ENCODE measurements at places on chromosomes 3 and 15.
A peak's percentile ranks its signal among the peaks of the same experiment; 100 is the strongest.

- DNase-seq: no peak
Observed at GRCh38 chr3:116145613-116146012, 299.7 kb downstream of the LSAMP start.

GRCh38 chr3:19293295-19293694 lies 145.0 kb downstream of the KCNH8 start:
- no peak for DNase-seq

GRCh38 chr3:37093481-37093880 lies 80.9 kb downstream of the LRRFIP2 start:
- no peak for DNase-seq

DNA sequence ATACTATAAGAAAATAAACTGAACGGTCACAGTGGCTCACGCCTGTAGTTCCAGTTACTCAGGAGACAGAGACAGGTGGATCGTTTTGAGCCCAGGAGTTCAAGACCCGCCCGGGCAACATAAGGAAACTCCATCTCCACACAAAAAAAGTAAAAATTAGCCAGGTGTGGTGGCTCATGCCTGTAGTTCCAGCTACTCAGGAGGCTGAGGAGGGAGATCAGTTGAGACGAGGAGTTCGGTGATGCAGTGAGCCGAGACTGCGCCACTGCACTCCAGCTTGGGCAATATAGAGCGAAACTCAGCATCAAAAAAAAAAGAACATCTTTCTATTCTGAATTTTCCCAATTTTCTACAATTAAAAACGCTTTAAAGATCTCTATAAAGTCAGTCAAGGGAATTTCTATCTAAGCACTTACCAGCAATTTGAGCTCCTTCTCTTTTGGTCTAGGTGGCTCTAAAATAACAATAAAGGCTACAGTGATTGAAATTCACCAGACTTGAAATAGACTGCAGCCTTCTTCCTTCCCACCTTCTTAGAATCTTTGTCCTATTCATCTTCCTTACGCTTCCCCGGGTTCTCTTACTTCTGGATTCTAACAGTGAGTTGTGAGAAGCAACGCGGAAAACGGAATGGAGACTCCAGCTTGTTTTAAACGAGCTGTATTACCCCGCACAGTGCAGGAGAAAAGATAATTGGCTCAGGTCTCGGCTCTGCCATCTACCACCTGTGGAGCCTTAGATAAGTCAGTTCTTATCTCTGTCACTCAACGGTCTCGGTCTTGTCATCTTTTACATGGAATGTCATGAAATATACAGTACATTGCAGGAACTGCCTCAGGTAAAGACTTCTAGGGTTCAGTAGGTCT lies 812 bp upstream of the SEC62 start:
- no peak for DNase-seq

GRCh38 chr15:99735868-99736267 lies 2.6 kb upstream of the LYSMD4 start:
- no peak for DNase-seq

DNA sequence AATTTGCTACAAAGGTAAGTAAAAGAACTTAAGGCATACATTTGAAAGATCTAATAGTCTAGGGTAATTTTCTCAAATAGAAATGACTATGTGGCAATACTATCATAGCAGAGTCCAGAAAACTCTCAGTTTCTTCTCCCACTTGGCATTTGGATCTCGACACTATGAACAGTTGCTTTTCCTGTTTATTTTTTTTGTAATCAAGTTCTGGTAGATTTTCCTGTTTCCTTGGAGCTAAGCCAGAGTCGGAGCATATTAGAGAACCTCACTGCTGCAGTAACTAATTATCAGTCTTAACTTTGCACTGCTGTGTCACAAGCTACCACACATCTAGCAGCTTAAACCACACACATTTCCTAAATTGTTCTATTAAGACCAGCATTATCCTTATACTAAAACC lies 44.9 kb upstream of the ZNF385D start:
- no peak for DNase-seq

GRCh38 chr3:98540346-98540745 lies 8.6 kb downstream of the GPR15 start:
- DNase-seq: no peak

- DNase-seq: no peak
Observed at GRCh38 chr3:10184250-10184649, 19.5 kb downstream of the IRAK2 start.

DNA sequence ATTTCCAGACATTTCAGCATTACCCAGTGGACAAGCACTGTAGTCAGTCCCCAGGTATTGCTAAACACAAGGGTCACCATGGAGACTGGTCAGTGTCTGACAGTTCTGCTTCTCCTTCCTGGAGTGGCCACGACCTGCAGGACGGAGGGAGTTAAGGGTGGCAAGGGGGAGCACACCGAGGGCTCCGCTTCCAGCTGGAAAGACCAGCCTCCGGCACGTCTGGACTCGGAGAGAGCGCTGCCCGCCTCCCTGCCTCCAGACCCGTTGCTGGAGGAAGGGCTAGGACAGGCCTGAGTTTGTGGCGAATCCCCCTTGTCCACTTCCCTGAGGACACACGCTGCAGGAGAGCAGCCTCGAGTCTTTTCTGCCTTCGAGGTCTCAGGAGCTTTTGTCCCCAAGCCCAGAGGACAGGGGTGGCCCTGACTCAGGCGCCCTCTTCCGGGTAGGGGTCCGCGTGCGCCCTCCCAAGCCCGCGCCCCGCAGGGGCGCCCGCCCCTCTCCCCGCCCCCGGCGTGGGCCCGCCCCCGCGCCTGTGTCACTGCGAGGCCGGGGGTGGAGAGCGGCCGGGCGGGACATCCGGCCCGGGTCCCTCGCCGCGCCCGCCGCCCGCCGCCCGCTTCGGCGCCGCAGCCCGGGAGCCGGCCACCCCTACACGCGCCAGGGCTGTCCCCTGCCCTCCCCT lies at the start of gene CHST14:
Gene CHST14 (plus strand): TSS at position 562 of the 682 bp plus-strand sequence. CDS start 230 bp downstream, outside the sequence.
- DNase-seq: peak; percentile 70

All from activated T-cell treated with anti-CD3 and anti-CD28 coated beads, Interleukin-2, amount 50 U/mL, for 1 hour (primary cell).